ENCODE measurements at places on chromosomes 12 and 14. TPM values are rescaled to one million over a fixed set of nuclear protein-coding genes. Genes with fewer than 3 reads are reported as not detected.
A peak's percentile ranks its signal among the peaks of the same experiment; 100 is the strongest.

LRTM2 gene
- total RNA-seq = 0.09 TPM

PARPBP gene
- 79.8 TPM for total RNA-seq

SIX1 gene
- 0.28 TPM for total RNA-seq

ADAMTS20 gene
- 10.9 TPM for total RNA-seq

ITGB7 gene
- 0.43 TPM for total RNA-seq

ZFHX2 gene
- total RNA-seq = 0.90 TPM

KRT74 gene
- not detected for total RNA-seq

ARHGEF25 gene
- total RNA-seq = 17.3 TPM

DNA sequence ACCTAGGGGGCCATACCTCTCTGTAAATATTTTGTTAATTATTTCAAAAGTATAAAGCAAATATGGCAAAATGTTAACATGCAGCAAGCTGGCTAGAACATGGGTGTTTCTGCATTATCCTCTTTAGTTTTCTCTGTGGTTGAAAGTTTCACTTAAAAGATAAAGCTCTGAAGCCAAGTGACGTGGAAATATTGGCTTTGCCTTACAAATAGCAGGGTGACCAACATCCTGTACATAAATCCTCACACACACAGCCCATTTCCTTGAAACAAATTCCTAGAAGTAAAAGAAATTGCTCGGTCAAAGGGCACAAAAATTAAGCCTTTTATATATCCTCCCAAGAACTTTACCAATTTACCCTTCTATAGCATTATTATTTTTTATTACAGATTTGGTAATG lies 10.6 kb upstream of the VWF start:
- no peaks in the 10 kb centered on the region for H3K27me3 ChIP-seq
- H3K36me3 ChIP-seq = no peaks in the 10 kb centered on the region
- H3K27ac ChIP-seq = no peak overlapping the region
- H3K4me1 ChIP-seq = no peaks in the 10 kb centered on the region

GRCh38 chr14:23550131-23550811 lies 1.3 kb downstream of the ZFHX2 start:
- H3K4me3 ChIP-seq = peak overlapping the region; percentile 80
- H3K36me3 ChIP-seq = no peaks in the 10 kb centered on the region
- no peak overlapping the region for H3K27ac ChIP-seq
- peaks cover 46% of the 10 kb centered on the region for H3K4me1 ChIP-seq
- H3K27me3 ChIP-seq = no peaks in the 10 kb centered on the region

- DNase-seq = no peak
- H3K36me3 ChIP-seq = no peaks in the 10 kb centered on the region
- peaks cover 67% of the 10 kb centered on the region for H3K4me1 ChIP-seq
- H3K27me3 ChIP-seq = no peaks in the 10 kb centered on the region
Observed at GRCh38 chr14:65228436-65228835, 126.1 kb upstream of the MAX start.

- peak; percentile 75 for DNase-seq
- no peak overlapping the region for H3K4me3 ChIP-seq
Observed at GRCh38 chr14:91323671-91324605, 79.4 kb upstream of the GPR68 start.

GRCh38 chr14:95432144-95433093 lies 84.0 kb downstream of the SYNE3 start:
- no peak overlapping the region for H3K27ac ChIP-seq
- H3K36me3 ChIP-seq = no peaks in the 10 kb centered on the region
- no peaks in the 10 kb centered on the region for H3K27me3 ChIP-seq
- H3K4me3 ChIP-seq = no peak overlapping the region
- peak; percentile 73 for DNase-seq

DNA sequence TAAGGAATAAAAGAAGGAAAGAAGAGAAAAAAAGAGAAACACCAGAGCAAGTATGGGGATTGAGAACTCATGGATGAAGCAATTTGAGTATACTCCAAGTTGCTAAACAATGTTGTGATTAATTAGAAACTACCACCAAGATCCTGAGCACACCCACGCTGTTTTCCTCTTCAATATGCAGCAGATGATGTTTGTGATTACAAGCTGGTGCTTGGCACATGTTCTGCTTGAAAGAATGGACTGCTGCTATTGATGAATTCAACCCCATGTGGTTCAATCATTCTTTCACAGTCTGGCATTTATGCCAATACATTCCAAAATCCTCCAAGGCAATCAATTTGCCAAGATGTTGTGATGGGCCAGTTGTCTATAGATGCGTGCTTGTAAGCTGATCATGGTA lies 146.8 kb downstream of the SLC2A13 start:
- peaks cover 14% of the 10 kb centered on the region for H3K4me1 ChIP-seq
- no peak overlapping the region for H3K4me3 ChIP-seq
- no peak for DNase-seq
- no peaks in the 10 kb centered on the region for H3K36me3 ChIP-seq
- no peak overlapping the region for H3K27ac ChIP-seq
- H3K27me3 ChIP-seq = no peaks in the 10 kb centered on the region

DNA sequence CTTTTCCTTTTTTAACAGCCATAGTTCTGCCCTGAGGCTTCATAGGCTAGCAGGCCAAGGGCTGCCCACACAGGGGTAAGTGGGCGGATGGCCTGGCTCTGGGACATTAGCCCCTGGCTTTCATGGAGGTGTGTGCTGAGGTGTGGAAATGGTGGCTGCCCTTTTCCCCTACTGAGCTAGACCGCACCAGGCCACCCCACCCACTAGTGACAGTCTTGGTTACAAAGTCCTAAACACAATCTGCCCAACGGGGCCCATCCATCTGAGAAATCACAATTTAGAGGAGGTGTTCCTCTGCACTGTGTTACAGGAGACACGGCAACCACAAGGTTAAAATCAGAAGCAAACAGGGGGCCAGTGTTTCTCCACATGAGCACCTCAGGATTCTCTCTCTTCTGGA lies 35.6 kb downstream of the APPL2 start:
- no peaks in the 10 kb centered on the region for H3K27me3 ChIP-seq
- DNase-seq = no peak
- H3K36me3 ChIP-seq = no peaks in the 10 kb centered on the region
- no peak overlapping the region for H3K4me3 ChIP-seq
- H3K27ac ChIP-seq = no peak overlapping the region

GRCh38 chr12:40499856-40500255 lies 192.4 kb upstream of the CNTN1 start:
- H3K27me3 ChIP-seq = no peaks in the 10 kb centered on the region
- DNase-seq = no peak
- H3K4me1 ChIP-seq = no peaks in the 10 kb centered on the region
- no peaks in the 10 kb centered on the region for H3K36me3 ChIP-seq
- H3K4me3 ChIP-seq = no peak overlapping the region

- no peak for DNase-seq
- no peak overlapping the region for H3K4me3 ChIP-seq
- H3K36me3 ChIP-seq = no peaks in the 10 kb centered on the region
- H3K27ac ChIP-seq = no peak overlapping the region
Observed at GRCh38 chr12:46751173-46751572, 74.6 kb downstream of the SLC38A4 start.

- H3K36me3 ChIP-seq = no peaks in the 10 kb centered on the region
- no peaks in the 10 kb centered on the region for H3K4me1 ChIP-seq
- H3K4me3 ChIP-seq = no peak overlapping the region
- DNase-seq = no peak
- H3K27me3 ChIP-seq = no peaks in the 10 kb centered on the region
- no peak overlapping the region for H3K27ac ChIP-seq
Observed at GRCh38 chr14:33016613-33017012, 77.9 kb downstream of the NPAS3 start.

- no peak for DNase-seq
- no peak overlapping the region for H3K27ac ChIP-seq
- peaks cover 3% of the 10 kb centered on the region for H3K4me1 ChIP-seq
- peaks cover 60% of the 10 kb centered on the region for H3K27me3 ChIP-seq
- H3K4me3 ChIP-seq = no peak overlapping the region
- H3K36me3 ChIP-seq = no peaks in the 10 kb centered on the region
Observed at GRCh38 chr12:57723630-57723962, 14.9 kb downstream of the AGAP2 start.

DNA sequence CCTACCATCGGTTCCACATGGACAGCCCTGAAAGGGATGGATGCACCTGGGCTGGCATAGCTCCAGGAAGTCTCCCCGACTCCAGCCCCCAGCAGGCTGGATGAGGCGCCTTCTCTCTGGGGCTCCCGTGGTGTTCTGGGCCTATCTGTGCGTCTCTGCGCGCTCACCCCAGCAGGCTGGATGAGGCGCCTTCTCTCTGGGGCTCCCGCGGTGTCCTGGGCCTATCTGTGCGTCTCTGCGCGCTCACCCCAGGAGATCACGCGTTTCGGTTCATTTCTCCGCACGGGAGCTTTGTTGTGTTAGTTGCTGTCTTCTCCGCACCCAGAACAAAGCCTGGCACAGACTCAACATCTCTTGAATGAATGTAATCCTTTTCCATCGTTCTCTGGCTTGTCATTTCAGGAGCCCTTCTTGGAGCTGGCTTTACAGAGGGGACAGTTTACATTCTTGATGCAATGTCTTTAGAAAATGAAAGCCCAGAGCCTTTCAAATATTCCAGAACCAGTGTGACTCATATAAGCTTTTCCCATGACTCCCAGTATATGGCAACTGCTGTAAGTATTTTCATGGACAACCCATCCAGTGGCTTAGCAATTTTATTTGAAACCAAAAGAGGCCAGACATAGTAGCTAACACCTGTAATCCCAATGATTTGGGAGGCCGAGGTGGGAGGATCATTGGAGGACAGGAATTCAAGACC lies 40.3 kb downstream of the CFAP251 start:
- peaks cover 3% of the 10 kb centered on the region for H3K4me1 ChIP-seq
- H3K36me3 ChIP-seq = no peaks in the 10 kb centered on the region
- no peaks in the 10 kb centered on the region for H3K27me3 ChIP-seq
- no peak overlapping the region for H3K27ac ChIP-seq
- H3K4me3 ChIP-seq = no peak overlapping the region

- H3K27me3 ChIP-seq = no peaks in the 10 kb centered on the region
- H3K36me3 ChIP-seq = no peaks in the 10 kb centered on the region
- peaks cover 7% of the 10 kb centered on the region for H3K4me1 ChIP-seq
- no peak overlapping the region for H3K4me3 ChIP-seq
- no peak for DNase-seq
Observed at GRCh38 chr14:81401420-81402122, 1.4 kb upstream of the STON2 start.

- no peaks in the 10 kb centered on the region for H3K4me1 ChIP-seq
- no peak overlapping the region for H3K4me3 ChIP-seq
- DNase-seq = no peak
- H3K27ac ChIP-seq = no peak overlapping the region
- no peaks in the 10 kb centered on the region for H3K27me3 ChIP-seq
Observed at GRCh38 chr14:99715266-99716000, 31.3 kb downstream of the CYP46A1 start.

DNA sequence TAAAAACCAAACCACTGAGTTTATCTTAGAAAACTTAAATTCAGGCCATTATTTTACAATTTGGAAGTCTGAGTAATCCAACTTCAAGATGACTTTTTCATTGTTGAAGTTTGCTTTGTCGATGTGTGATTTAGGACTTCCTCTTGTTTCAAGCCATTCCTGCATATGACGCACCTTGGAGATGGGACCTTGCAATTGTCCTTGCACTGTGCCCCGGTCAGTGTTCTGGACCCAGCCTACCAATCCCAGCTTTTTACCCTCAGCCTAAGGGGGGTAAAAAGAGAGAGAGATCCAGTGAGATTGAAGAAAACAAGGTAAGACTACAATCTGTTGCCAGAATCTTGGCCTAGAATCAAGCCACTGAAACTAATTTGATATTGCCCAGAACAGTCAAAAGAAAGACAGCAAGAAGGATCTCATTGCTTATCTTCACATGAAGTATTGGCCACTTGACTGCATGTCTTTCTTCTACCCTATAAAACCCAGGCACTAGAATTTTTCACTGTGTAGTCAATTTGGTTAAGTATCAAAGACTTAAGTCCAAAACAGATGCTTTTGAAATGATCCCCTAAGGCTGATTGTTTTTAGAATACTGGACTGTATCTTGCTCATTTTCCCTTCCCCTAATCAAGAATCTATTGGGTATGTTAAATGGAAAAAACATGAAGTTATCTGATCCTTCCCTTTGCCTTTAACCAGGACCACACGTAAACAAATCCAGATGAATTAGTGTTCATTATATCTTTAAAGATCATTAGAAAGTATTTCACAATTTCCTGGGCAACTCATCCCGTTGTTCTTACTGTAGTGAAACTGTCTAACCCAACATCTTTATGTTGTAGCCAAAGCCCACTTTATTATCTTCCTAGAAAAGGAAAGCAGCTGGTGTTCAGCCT lies 2.4 kb upstream of the MLH3 start:
- H3K27me3 ChIP-seq = no peaks in the 10 kb centered on the region
- H3K4me1 ChIP-seq = peaks cover 10% of the 10 kb centered on the region
- H3K36me3 ChIP-seq = no peaks in the 10 kb centered on the region
- no peak for DNase-seq
- no peak overlapping the region for H3K27ac ChIP-seq

DNA sequence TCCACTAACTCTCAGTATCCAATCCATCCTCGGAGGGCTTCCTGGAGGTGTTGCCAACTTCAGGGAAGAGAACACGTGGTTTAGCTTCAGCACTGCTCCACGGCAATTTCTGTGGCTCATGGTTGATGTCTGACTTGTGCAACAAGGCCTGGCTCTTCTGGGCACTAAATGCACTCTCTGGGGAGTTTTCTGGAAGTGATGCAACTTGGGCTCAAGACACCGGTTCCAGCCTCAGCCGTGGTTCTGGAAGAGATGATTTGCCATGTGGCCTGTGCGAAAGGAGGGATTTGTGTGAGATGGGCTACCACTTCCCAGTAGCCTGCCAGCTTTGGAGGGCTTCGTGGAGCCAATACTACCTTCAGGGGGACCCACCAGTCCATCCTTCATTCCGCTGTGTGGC lies 118.6 kb upstream of the RTL1 start:
- no peaks in the 10 kb centered on the region for H3K36me3 ChIP-seq

DNA sequence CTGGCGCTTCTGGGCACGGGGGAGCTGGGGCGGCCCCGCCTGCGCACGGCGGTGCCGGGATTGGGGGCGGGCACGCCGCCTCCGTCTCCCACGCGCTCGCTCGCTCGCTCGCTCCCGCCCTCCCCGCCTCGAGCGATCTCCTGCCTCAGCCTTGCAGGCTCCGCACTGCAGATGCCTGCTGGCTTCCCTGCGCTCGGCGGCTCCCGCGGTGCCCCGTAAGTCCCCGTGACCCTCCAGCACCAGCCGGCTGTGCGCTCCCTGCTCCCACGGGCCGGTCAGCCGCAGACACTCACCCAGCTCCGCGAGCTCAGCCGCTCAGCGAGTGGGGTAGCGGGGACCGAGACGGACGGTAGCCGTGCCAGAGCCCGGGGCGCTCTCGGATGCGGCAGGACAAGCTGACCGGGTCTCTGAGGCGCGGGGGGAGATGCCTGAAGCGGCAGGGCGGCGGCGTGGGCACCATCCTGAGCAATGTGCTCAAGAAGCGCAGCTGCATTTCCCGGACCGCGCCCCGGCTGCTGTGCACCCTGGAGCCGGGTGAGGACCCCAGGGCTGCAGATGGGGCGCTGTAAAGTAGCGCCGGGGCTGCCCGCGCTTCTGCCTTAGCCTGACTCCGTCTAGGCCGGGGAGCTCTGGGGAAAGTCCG lies at the start of gene TBC1D30:
TSS of gene TBC1D30 (plus strand) at position 148 of the 643 bp plus-strand sequence. CDS start at position 381, 233 bp downstream.
- H3K27me3 ChIP-seq = peaks cover 82% of the 10 kb centered on the region
- peak; percentile 72 for DNase-seq
- H3K4me1 ChIP-seq = peaks cover 9% of the 10 kb centered on the region
- no peaks in the 10 kb centered on the region for H3K36me3 ChIP-seq
- no peak within 1 kb of the TSS for H3K27ac ChIP-seq
- H3K4me3 ChIP-seq = peak within 1 kb of the TSS; percentile 52

All from neural progenitor cell (in vitro differentiated cells).